ENCODE measurements at places on chromosomes 7 and 10. TPM values are rescaled to one million over a fixed set of nuclear protein-coding genes. Genes with fewer than 3 reads are reported as not detected.

DNA sequence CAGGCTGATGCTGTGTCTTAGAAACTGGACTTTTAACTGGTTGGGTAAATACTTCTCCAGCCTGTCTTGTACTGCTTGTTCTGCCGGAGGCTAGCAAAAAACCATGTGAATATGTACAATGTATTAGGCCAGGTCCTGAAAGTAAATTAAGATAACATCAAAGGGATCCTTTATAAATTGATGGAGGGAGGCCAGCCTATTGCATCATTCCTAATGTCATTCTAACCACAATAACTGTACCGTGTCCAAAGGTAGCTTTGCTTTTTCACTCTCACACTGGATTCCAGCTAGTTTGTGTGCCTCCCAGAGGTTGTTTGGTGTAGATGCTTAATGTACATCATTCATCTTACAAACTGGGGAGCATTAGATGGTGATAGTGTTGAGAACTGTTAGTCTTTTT lies 91.2 kb upstream of the SEM1 start:
- DNase-seq = no peak

- DNase-seq = no peak
These were observed 251.9 kb upstream of the KCND2 start for GRCh38 chr7:120021085-120021484.

GRCh38 chr7:26151953-26152781 lies at the start of gene NFE2L3:
TSS of gene NFE2L3 (plus strand) at chr7:26152198. CDS start at chr7:26152499, 301 bp downstream.
- no peak for DNase-seq

DNA sequence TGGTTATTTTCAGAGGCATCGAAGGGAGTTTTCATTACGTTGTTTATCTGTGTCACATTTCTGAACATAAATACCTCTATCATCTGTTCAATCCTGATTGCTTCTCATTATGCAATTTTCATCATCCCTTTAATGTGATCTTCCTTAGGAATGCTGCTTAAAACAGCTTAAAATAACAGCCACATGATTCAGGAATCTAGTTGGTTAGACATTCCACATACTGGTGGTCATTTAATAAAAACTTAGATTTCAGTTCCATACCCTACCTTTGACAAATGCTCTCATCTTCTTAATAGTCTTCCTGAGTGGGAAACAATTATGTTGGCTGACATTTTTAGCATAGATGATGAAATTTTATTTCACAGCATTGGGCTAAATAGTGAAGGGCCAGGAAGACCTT lies 191.3 kb upstream of the CDCA7L start:
- no peak for DNase-seq

GRCh38 chr10:84427903-84428650 lies 99.7 kb downstream of the CCSER2 start:
- DNase-seq = no peak

DNA sequence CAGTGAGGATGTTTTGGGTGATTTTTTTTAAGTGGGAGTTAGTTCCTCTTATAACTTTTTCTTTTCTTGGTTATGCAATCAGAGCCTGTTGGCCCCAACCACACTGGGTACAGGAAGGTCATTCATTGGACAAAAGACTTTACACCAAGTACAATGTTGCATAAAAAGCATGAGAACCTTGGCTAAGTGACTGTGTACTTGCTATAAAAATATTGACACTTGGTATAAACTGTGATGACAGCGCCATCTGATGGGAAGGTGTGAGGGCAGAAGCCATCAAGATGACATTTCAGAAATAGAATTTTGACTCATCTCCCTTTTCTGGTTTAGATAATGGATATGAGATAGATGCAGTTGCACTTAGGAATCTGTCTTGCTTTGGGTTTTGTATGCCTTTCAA lies 126.4 kb upstream of the CCDC6 start:
- DNase-seq = no peak

- no peak for DNase-seq
These were observed 212.6 kb downstream of the CACNA2D1 start for GRCh38 chr7:82230811-82231581.

DNA sequence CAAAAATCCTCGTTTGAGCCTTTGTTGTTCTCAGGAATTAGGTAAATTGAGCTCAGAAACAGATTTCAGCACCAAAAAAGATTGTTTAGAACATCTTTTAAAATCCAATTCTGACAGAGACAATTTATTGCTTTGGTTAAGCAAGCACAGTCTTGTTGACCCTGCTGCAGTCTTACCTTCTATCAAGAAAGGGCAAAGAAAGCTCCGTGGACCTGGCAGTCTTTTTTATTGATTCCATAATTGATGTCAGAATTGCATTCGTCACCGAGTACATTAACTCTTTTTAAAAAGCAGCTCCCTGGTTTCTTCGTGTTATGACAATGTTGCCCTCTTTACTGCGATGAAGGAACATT lies 334.8 kb downstream of the FGFR2 start:
- no peak for DNase-seq

DNA sequence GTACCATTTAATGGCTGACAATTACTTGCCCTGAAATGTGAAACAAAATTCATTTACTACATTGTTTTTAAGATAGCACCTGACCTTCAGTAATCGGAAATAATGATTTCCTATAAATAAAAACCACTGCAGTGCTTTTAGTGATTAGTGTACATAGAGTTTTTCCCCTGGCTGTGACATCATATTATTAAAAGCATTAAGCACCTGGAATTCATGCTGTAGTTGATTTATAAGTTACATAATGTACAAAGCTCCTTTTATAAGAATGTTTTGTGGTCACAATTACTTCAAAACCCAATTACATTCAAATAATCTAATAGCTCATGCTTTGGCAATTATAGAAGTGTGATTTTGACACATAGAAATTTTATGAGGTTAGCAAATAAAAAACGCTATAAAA lies 44.3 kb upstream of the EIF4H start:
- no peak for DNase-seq

- DNase-seq = no peak
These were observed 637 bp downstream of the MICU1 start for GRCh38 chr10:72625276-72625607.

DNA sequence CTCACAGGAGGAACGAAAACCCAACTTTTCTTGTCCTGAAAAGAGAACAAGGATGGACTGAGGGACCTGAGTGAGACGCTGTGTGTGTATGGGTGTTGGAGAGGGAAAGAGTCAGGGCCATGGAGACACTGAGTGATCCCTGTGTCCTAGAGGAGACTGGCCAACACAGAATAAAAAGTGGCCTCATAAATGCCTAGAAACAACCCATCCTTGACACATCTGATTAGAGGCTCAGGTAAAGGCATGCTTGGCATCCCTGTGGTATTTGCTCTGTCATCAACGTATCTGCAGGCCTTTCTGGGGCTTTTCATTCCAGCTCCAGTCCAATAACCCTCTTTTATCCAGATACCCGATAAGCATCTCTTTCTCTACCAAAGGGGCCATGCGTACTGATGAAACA lies 86.3 kb downstream of the FGFR2 start:
- no peak for DNase-seq

DNA sequence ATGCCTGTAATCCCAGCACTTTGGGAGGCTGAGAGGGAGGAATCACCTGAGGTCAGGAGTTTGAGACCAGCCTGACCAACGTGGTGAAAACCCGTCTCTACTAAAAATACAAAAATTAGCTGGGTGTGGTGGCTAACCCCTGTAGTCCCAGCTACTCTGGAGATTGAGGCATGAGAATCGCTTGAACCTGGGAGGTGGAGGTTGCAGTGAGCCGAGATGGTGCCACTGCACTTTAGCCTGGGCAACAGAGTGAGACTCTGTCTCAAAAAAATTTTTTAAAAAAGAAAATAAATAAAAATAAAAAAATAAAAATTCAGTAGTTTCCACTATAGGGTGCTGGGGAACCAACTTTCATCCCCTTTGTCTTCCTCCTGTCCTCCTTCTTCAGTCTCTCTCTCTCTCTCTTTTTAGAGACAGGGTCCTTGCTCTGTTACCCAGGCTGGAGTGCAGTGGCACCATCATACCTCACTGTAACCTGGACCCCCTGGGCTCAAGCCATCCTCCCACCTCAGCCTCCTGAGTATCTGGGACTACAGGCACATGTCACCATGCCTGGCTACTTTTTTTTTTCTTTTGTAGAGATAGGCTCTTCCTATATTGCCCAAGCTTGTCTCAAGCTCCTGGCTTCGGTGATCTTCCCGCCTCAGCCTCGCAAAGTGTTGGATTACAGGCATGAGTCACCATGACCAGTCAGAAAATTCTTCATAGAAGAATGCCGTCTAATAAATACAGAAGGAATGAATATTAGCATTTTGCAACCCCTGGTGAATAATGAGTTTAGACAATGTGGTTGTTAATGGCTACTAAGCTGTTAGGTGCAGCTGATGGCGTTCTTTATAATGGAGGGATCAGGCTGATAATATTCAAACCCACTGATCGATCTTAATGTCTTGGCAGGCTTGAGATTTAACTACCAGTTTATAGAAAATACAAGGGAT lies 20.6 kb downstream of the RBM20 start:
- no peak for DNase-seq

MSS51 gene
- 1.4 TPM for total RNA-seq

ZC3HAV1L gene
- total RNA-seq = not detected

SUN3 gene
- total RNA-seq = not detected

SPDYE2B gene
- not detected for total RNA-seq

ARHGEF35 gene
- total RNA-seq = 2.7 TPM

GAD2 gene
- not detected for total RNA-seq
